ENCODE measurements at places on chromosomes 5 and 9.

DNA sequence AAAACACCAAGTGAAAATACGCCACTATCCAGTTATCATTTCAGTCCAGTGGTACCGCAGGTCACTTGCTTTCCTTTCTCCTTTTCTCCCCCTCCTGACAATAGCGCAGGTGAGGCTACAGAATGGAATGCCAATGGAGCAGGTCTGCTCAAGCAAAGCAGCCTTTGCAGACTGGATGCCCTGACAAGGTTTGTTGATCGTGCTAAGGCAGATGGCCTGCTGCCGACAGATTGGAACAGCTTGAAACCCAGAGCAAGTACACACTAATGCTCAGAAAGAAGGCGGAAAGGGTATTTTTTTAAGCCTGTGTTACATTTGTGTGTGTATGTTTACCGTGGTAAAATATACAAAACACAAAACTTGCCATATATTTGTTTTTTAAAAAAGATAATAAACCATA lies 19.4 kb downstream of the SPACA9 start:
- DNase-seq = no peak

- DNase-seq = no peak
These were observed 422.6 kb downstream of the EFNA5 start for GRCh38 chr5:107248066-107248695.

DNA sequence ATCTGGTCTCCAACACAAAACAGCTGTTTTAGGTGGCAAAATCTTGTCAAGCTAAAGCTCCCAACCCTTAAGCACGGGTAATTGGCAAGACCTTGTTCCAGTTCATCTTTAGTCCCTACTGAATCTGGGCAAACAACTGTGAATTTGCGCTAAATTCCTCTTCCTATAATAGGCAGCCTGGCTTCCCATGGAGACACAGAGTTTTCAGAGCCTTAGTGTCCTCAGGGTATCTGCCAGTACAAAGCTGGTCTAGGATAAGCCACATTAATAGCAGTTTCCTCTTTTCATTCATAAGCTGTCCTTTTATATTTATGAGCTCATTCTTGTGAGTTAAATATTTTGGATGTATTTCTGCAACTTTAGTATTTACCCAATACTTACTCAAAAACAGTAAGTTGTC lies 59.5 kb downstream of the FGF10 start:
- DNase-seq = no peak

- DNase-seq = no peak
These were observed 16.0 kb downstream of the INSYN2B start for GRCh38 chr5:169964246-169964645.

GRCh38 chr5:141771031-141771430 lies 89.0 kb upstream of the ARAP3 start:
- no peak for DNase-seq

DNA sequence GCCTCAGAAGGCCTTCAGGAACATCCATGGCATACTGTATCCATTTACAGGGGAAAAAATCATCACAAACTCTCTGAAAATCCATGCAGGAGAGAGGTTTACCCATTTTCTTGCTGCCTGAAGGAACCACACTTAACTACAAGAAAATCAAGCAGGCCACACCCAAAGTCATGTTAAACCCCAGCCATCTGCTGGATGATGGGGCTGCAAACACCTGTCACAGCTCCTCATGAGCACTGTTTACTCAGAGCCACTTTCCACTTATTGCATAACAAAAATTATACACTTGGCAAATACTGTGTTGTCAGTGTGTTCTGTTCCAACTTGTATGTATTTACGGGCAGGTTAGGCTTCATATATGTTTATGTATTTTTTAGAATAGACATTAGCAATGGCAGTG lies 35.8 kb downstream of the PPIC start:
- DNase-seq = no peak

GRCh38 chr5:56264417-56265025 lies 31.4 kb upstream of the ANKRD55 start:
- DNase-seq = no peak

GRCh38 chr9:109046346-109046745 lies 33.0 kb upstream of the CTNNAL1 start:
- DNase-seq = no peak

DNA sequence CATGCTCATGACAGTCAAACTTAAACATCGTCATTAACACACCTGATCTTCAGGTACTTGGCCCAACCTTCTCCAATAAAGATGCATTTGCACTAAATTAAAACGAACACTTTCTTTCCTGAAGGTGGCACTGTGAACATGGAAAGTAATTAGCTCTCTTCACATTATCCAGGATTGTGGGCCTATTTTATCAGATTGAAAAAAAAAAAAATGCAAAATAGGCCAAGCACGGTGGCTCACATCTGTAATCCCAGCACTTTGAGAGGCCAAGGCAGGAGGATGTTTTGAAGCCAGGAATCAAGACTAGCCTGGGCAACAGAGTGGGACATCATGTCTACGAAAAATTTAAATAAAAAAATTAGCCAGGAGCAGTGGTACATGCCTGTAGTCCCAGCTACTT lies 14.4 kb upstream of the CDC20B start:
- no peak for DNase-seq

DNA sequence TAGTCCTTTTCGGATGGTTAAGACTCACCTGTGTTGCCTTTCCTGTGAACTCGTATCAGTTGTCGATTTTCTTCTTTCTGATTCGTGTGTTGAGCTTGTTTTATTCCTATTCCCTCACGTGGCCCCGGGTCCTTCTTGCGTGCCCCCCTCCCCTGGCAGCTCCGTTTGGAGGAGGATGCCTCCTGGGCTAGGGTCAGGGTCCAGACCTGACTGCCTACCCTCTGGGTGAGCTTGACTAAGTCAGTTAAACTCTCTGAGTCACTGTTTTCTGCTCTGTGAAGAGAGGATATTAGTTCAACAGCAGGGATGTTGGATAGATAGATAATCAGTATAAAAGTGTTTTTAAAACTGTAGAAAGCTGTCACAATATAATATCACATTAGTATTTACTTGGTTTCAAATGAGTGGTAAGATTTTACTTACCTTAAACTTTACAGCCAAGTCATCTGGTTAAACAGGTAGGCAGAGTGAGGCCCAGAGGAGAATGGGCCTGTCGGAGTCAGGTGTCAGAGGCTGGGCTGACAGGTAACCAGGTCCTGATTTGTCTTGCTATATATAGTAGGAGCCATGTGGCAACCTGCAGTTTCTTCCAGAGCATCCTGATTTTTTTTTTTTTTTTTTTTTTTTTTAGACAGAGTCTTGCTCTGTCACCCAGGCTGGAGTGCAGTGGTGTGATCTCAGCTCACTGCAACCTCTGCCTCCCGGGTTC lies 24.2 kb downstream of the PPARGC1B start:
- no peak for DNase-seq

- no peak for DNase-seq
These were observed 22.1 kb downstream of the CPLX2 start for GRCh38 chr5:175893466-175893865.

GRCh38 chr5:41843456-41844370 lies 26.5 kb downstream of the OXCT1 start:
- DNase-seq = peak; percentile 10

DNA sequence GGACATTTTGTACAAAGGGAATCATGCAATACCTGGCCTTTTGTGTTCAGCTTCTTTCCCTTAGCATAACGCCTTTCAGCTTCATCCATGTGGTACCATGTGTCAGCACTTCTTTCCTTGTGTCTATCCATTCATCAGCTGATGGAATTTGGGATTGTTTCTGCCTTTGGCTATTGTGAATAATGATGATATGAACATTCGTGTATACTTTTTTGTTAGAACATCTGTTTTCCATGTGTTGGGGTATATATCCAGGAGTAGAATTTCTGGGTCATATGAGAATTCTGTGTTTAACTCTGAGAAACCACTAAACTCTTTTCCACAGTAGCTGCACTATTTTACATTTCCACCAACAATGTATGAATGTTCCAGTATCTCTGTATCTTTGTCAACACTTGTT lies 14.8 kb upstream of the PRRC2B start:
- DNase-seq = no peak

- no peak for DNase-seq
These were observed 24.5 kb downstream of the ADAMTS12 start for GRCh38 chr5:33867241-33867640.

- no peak for DNase-seq
These were observed 390.0 kb upstream of the PCSK5 start for GRCh38 chr9:75500479-75500878.

DNA sequence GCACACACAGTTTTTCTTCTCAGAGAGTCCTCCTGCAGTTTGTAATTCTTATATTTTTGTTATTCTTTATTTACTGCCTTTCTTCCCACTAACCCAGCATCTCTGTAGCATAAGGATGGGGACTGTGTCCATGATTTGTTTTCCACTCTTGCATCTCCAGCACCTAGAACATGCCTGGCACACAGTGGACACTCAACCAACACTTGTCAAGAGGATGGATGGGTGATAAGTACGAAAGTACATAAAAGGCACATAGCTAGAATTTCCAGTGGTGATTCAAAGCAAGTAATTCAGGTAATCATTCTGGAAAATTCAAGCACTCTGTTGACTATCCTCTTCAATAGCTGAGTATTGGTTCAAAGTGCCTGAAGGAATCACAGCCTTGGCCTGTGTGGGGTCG lies 60.2 kb upstream of the TRIO start:
- no peak for DNase-seq

DNA sequence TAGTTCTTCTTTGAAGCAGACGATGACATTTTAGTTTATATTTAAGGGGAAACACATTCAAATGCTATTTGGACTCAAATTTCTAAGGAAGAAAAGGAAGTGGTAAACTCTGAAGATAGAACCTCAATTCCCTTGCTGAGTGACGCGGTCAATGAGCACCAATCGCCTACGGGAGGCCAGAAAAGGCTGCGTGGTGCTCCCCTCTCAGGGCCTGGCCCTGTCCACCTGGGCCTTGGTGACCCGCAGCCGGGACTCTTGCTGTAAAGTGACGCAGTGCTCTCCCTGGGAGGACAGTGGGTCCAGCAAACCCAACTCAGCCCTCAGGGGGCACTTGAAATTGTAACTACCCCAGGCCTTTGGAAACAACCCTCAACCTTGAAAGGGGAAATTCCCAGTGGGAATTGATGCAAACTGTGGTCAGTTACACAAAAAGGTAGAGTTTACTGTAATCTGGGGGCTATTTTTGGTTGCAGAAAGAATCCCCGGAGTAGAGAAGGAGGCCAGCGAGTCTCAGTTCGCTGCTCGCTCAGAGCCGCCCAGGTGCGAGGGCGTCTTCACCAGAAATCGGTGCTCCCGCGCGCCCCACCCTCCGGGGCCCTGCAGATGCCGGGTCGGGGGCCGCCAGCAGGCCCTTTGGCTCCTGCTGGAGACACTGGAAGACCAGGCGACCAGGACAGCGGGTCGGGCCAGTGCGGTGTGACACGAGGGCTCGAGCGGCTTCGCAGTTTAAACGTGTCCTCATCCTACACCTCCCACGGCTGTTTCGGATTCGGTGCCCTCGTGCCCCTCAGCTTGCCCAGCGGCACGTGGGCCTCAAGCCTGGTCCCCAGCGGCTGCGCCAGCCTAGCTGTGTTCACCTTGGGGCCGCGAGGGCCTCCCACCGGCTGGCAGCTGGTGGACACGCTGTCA lies 1.4 kb upstream of the ANKRD33B start:
- no peak for DNase-seq

DNA sequence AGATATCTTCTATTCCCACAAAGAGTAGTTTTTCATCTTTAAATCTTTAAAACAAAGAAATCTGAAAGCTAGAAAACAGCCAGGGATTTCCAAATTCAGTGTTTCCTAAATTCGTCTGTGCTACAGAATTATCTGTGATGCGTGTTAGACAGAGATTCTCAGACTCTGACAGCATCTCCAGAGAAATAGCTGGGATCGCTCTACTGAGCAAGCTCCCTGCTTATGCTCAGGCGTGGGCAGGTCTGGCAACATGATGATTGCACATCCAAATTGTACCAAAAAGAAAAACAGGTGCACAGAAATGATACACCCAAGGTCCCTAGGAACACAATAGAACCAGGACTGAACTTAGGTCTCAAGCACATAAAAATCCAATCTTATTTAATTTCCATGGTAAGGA lies 22.8 kb upstream of the CRHBP start:
- DNase-seq = no peak

- no peak for DNase-seq
These were observed 110.2 kb upstream of the EGFLAM start for GRCh38 chr5:38148021-38148625.

- DNase-seq = no peak
These were observed 6.7 kb downstream of the PITX1 start for GRCh38 chr5:135027266-135027696.

- DNase-seq = no peak
These were observed 4.8 kb upstream of the ALDH1B1 start for GRCh38 chr9:38387751-38388150.

DNA sequence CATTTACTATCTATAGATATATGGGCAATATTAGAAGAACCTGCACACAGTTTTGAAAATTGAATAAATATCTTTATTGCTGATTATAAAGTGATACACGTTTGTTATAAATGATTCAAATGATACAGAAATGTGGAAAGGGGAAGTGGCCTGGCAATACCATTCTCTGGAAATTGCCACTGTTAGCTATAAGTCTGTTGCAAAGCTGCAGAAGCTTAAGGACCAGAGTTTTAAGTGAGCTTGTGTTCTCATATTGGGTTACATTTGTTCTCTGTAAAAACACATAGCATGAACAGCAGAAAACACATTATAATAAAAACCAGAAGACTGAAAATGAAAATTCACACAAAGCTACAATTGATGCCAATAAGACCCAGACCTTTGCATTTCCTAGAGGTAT lies 59.6 kb downstream of the RASGRF2 start:
- DNase-seq = no peak

- no peak for DNase-seq
These were observed 12.8 kb downstream of the NOTCH1 start for GRCh38 chr9:136532799-136533774.

DNA sequence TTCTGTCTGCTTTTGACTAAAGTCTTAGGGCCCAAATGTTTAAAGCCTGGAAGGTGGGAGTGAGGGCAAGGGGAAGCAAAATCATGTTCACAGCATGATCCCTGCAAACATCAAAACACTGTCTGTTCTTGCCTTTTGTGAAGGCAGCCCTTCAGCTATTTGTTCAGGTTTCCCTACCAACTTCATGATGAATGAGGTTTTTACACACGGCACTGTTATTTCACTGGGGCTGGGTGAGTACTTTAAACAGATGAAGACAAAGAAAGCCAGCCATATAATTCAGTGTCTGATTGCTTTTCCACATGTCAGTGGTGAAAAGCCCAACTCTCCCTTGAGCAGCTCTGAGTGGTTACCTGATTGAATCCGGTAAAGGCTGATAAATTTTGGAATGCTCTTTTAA lies 224.7 kb upstream of the GRAMD2B start:
- no peak for DNase-seq
